Lung (tissue), 17 donors: ENCODE measurements at places on chromosomes 12 and 14. TPM values are rescaled to one million over a fixed set of nuclear protein-coding genes. Genes with fewer than 3 reads are reported as not detected.

The RIN3 gene
- 28.1 TPM for total RNA-seq

- DNase-seq, result no peak
- H3K27ac ChIP-seq, result no peak overlapping the region
- H3K36me3 ChIP-seq, result peaks cover 3% of the 10 kb centered on the region
- H3K4me3 ChIP-seq, result no peak overlapping the region
- no peaks in the 10 kb centered on the region for H3K27me3 ChIP-seq
Observed at GRCh38 chr12:10584415-10584814, 29.0 kb downstream of the MAGOHB start.

- no peaks in the 10 kb centered on the region for H3K36me3 ChIP-seq
- H3K4me3 ChIP-seq, result no peak overlapping the region
- no peak overlapping the region for H3K27ac ChIP-seq
- H3K4me1 ChIP-seq, result no peaks in the 10 kb centered on the region
- DNase-seq, result no peak
Observed at GRCh38 chr12:120680165-120680738, 6.7 kb upstream of the MLEC start.

DNA sequence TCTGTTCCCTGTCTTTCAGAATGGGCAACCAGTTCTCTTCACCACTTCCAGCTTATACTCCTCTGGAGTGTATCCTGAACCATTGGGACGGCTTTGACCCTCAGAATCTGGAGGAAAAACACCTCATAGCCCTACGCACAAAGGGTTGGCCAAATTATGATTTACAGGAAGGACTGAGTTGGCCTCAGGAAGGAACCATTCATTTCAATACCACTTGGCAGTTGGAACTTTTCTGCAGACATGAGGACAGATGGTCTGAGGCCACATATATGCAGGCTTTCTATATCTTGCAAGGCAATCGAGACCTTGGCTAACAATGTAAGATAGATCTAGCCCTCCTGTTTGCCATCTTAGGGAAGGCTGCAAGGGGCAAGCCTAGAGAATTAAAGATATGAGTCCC lies 24.0 kb downstream of the CLECL1 start:
- H3K4me1 ChIP-seq, result no peaks in the 10 kb centered on the region
- H3K27ac ChIP-seq, result no peak overlapping the region
- no peak for DNase-seq

The TPH2 gene
- total RNA-seq, result not detected

DNA sequence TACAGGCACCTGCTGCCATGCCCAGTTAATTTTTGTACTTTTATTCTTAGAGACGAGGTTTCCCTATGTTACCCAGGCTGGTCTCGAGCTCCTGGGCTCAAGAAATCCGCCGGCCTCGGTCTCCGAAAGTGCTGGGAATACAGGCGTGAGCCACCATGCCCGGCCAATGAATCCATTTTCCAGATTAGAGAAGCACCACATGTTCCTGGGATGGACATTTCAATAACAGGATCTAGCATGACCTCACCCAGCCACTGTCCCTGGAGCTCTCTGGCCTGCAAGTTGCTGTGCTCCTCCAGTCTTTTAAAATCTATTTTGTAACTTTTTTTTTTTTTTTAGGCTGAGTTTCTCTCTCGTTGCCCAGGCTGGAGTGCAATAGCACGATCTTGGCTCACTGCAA lies 2.2 kb downstream of the GPR132 start:
- H3K36me3 ChIP-seq, result no peaks in the 10 kb centered on the region
- H3K4me1 ChIP-seq, result peaks cover 22% of the 10 kb centered on the region
- no peak for DNase-seq
- no peaks in the 10 kb centered on the region for H3K27me3 ChIP-seq
- H3K27ac ChIP-seq, result no peak overlapping the region

The IL22 gene
- total RNA-seq, result not detected

The DTX1 gene
- total RNA-seq, result 2.9 TPM

GRCh38 chr14:58597041-58597440 lies 40.7 kb upstream of the DACT1 start:
- H3K4me1 ChIP-seq, result peaks cover 13% of the 10 kb centered on the region
- DNase-seq, result no peak
- no peak overlapping the region for H3K4me3 ChIP-seq

The OTUB2 gene
- 2.1 TPM for total RNA-seq

DNA sequence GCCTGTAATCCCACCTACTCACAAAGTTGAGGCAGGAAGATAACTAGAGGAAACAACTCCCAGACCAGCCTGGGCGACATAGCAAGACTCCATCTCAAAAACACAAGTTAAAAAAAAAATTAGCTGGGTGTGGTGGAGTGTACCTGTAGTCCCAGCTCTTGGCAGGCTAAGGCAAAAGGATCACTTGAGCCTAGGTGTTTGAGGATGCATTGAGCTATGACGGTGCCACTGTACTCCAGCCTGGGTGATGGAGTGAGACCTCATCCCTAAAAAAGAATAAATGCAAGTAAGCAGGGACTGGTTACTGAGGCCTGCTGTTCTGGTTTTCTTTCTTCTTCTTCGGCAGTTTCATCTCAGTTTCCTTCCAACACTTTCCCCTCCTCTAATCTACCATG lies 7.4 kb downstream of the PTPN21 start:
- no peaks in the 10 kb centered on the region for H3K27me3 ChIP-seq
- peak overlapping the region; percentile 60 for H3K27ac ChIP-seq
- H3K36me3 ChIP-seq, result peaks cover 20% of the 10 kb centered on the region
- no peaks in the 10 kb centered on the region for H3K4me1 ChIP-seq
- no peak overlapping the region for H3K4me3 ChIP-seq

DNA sequence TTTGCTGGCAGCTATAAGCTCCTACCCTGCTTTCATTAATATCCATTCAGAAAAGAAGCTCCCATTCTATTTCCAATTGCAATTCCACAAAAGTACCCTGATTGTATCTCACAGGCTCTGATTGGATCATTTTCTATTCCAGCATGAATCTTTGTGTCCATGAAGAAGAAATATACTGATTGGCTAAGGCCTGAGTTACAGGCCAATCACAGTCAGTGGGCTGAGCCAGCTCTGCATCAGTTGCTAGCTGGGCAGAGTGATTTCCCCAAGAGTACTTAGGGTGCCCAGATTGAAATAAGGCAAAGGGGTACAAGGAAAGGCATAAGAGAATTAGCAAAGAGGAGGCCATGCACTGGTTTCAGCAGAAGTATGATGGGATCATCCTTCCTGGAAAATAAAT lies 14.4 kb downstream of the ART4 start:
- peaks cover 2% of the 10 kb centered on the region for H3K4me1 ChIP-seq
- no peaks in the 10 kb centered on the region for H3K27me3 ChIP-seq
- H3K36me3 ChIP-seq, result no peaks in the 10 kb centered on the region
- no peak overlapping the region for H3K4me3 ChIP-seq
- no peak overlapping the region for H3K27ac ChIP-seq
- no peak for DNase-seq

DNA sequence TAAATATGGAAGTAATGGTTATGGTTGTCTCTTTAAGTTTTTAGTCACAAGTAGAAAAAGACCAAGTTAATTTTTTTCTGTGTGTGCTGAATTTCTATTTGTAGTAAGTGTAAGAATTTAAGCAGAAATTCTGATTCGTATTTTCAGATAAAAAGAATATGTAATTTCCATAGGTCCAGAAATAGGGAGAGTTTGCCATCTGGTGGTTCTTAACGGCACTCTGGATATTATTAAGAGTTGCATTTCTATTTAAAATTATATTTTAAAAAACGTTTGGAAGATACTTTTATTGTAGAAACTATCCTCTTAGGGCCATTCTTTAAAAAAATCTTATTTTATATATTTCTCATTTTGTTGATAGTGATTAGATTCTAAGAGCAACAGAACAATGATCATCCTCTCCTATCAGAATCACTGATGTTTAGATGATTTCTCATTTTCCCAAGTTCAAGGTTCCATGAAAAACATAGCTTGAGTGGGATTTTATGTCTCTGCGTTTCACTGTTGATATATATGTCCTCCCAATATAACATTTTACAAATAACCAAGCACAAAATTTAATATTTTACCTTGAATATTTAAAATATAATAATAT lies 88.3 kb downstream of the LRRK2 start:
- H3K27me3 ChIP-seq, result no peaks in the 10 kb centered on the region
- H3K27ac ChIP-seq, result no peak overlapping the region
- no peak overlapping the region for H3K4me3 ChIP-seq

DNA sequence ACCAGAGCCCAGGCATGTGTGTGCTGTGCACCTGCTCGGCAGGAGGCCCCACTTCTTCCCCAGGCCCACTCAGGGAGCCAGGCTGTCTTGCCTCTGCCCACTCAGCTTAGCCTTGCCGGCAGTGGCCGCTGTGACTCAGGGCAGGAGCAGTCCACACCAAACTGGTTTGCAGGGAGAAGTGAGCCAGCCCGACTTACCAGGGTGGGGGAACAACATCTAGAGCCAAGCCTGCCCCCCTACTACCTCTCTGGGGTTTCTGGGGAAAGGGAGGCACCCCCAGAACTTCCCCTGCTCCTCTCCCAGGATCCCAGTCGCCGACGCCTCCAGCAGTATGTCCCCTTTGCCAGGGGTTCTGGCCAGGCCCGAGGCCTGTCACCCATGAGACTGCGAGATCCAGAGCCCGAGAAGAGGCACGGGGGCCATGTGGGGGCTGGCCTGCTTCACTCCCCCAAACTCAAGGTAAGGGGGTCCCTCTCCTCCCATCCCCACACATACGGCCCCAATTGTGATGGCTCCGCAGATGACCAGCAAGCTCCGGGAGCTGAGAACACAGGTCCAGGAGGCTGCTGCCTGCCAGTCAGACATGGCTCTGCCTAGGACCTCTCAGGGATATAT lies 3.0 kb downstream of the PLEKHG6 start:
- H3K4me1 ChIP-seq, result peaks cover 13% of the 10 kb centered on the region
- DNase-seq, result no peak
- H3K4me3 ChIP-seq, result no peak overlapping the region
- no peaks in the 10 kb centered on the region for H3K36me3 ChIP-seq
- no peaks in the 10 kb centered on the region for H3K27me3 ChIP-seq
- no peak overlapping the region for H3K27ac ChIP-seq

The GLIPR1L2 gene
- total RNA-seq, result 0.98 TPM

DNA sequence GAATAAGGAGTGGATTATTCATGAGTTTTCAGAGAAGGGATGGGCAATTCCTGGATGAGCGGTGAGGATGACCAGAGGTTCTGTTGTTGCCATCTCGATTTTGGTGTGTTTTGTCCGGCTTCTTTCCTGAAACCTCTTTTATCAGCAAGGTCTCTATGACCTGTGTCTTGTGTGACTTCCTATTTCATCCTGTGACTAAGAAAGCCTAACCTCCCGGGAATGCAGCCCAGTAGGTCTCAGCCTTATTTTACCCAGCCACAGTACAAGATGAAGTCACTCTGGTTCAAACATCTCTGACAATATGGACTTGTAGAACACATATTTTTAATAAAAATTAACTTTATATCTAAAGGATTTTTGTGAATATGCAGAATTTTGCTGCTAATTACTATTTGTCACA lies 716.4 kb downstream of the FSCB start:
- H3K4me3 ChIP-seq, result no peak overlapping the region
- no peaks in the 10 kb centered on the region for H3K4me1 ChIP-seq
- H3K27me3 ChIP-seq, result no peaks in the 10 kb centered on the region
- H3K36me3 ChIP-seq, result no peaks in the 10 kb centered on the region

GRCh38 chr12:112252184-112252583 lies 126.8 kb downstream of the TRAFD1 start:
- peak; percentile 9 for DNase-seq
- H3K4me3 ChIP-seq, result no peak overlapping the region
- no peaks in the 10 kb centered on the region for H3K4me1 ChIP-seq
- peaks cover 21% of the 10 kb centered on the region for H3K36me3 ChIP-seq
- H3K27me3 ChIP-seq, result no peaks in the 10 kb centered on the region
- H3K27ac ChIP-seq, result peak overlapping the region; percentile 61

- peaks cover 30% of the 10 kb centered on the region for H3K27me3 ChIP-seq
- peaks cover 30% of the 10 kb centered on the region for H3K36me3 ChIP-seq
- H3K27ac ChIP-seq, result no peak overlapping the region
- DNase-seq, result no peak
- no peak overlapping the region for H3K4me3 ChIP-seq
- H3K4me1 ChIP-seq, result peaks cover 18% of the 10 kb centered on the region
Observed at GRCh38 chr12:49000346-49000745, 1.2 kb upstream of the DDN start.

The BIN2 gene
- total RNA-seq, result 13.4 TPM

- H3K27ac ChIP-seq, result no peak overlapping the region
- no peaks in the 10 kb centered on the region for H3K4me1 ChIP-seq
- no peak for DNase-seq
- H3K4me3 ChIP-seq, result no peak overlapping the region
- H3K27me3 ChIP-seq, result no peaks in the 10 kb centered on the region
- H3K36me3 ChIP-seq, result no peaks in the 10 kb centered on the region
Observed at GRCh38 chr12:87059231-87059630, 803.0 kb upstream of the MGAT4C start.

DNA sequence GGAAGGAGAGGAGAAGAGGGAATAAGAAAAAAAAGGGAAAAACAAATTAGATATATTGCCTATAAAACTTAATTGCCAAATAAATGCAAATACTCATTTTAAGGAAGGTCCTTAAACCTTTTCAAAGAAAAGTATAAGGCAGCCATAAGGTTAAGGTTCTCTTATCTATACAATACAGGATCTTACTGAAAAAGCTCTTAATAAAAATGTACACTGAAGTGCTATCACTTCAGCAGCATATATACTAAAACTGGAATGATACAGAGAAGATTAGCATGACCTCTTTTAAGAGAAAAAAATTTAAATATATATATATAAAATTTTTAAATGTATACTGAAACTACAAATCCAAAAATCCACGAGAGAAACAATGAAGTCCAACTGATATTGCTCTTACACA lies 65.6 kb downstream of the PPP2R5E start:
- H3K36me3 ChIP-seq, result no peaks in the 10 kb centered on the region
- no peaks in the 10 kb centered on the region for H3K27me3 ChIP-seq
- no peak overlapping the region for H3K27ac ChIP-seq
- H3K4me3 ChIP-seq, result no peak overlapping the region

- DNase-seq, result no peak
- H3K27me3 ChIP-seq, result no peaks in the 10 kb centered on the region
- H3K36me3 ChIP-seq, result no peaks in the 10 kb centered on the region
- no peaks in the 10 kb centered on the region for H3K4me1 ChIP-seq
Observed at GRCh38 chr12:81339071-81339470, 261.2 kb downstream of the ACSS3 start.

DNA sequence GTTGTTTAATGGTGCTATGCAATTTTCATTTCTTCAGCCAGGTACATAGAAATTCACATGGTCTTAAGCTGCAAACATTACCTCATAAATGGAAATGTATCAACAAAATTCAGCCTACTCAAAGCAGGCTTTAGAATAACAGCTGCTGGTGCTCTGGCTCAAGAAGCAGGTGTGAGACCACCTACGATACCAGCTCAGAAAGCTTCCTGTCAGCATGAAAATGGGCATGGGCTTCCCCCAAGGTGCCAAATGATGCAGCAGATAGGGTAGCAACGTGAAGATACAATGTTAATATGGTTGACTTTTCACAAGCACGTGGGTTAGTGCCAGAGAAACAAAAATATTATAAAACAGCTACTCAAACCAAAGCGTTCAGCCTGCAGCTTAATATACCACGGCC lies 343.4 kb upstream of the PRICKLE1 start:
- DNase-seq, result no peak
- no peaks in the 10 kb centered on the region for H3K36me3 ChIP-seq
- no peak overlapping the region for H3K27ac ChIP-seq
- no peaks in the 10 kb centered on the region for H3K27me3 ChIP-seq
- peaks cover 8% of the 10 kb centered on the region for H3K4me1 ChIP-seq

The HOXC4 gene
- 0.71 TPM for total RNA-seq

The HOXC6 gene
- 0.71 TPM for total RNA-seq

The PTGER2 gene
- total RNA-seq, result 3.7 TPM

GRCh38 chr12:12008931-12009611 lies 61.7 kb upstream of the BCL2L14 start:
- no peak overlapping the region for H3K27ac ChIP-seq
- no peaks in the 10 kb centered on the region for H3K27me3 ChIP-seq
- H3K4me3 ChIP-seq, result no peak overlapping the region

GRCh38 chr14:88325883-88326282 lies 2.8 kb upstream of the KCNK10 start:
- H3K4me3 ChIP-seq, result no peak overlapping the region
- H3K27me3 ChIP-seq, result peaks cover 52% of the 10 kb centered on the region
- no peak overlapping the region for H3K27ac ChIP-seq
- DNase-seq, result no peak
- no peaks in the 10 kb centered on the region for H3K36me3 ChIP-seq

The UNC119B gene
- 43.2 TPM for total RNA-seq
